ENCODE measurements at places on chromosomes 3 and 15. TPM values are rescaled to one million over a fixed set of nuclear protein-coding genes. Genes with fewer than 3 reads are reported as not detected.

CAMP gene
- not detected for total RNA-seq

TMEM158 gene
- not detected for total RNA-seq

CCDC71 gene
- total RNA-seq: 22.4 TPM

PLSCR2 gene
- not detected for total RNA-seq

KLHL25 gene
- 5.8 TPM for total RNA-seq

DPPA4 gene
- not detected for total RNA-seq

ALS2CL gene
- 29.8 TPM for total RNA-seq

HHATL gene
- total RNA-seq: not detected

CYP19A1 gene
- total RNA-seq: not detected

TTC23 gene
- 1.1 TPM for total RNA-seq

PRKCD gene
- total RNA-seq: 18.3 TPM

USP4 gene
- 78.1 TPM for total RNA-seq

ERICH6 gene
- 0.36 TPM for total RNA-seq

NANOGP8 gene
- total RNA-seq: not detected

DNAH1 gene
- total RNA-seq: 26.3 TPM

Measured in activated naive CD4-positive, alpha-beta T cell treated with anti-CD3 and anti-CD28 coated beads, Interleukin-2, amount 10 ng/mL, durations not matched to agents 5 hours and 36 hours (primary cell).